ENCODE measurements at places on chromosomes 2 and 18.

GRCh38 chr18:67518566-67518965 lies 2.0 kb upstream of the DSEL start:
- DNase-seq = no peak

DNA sequence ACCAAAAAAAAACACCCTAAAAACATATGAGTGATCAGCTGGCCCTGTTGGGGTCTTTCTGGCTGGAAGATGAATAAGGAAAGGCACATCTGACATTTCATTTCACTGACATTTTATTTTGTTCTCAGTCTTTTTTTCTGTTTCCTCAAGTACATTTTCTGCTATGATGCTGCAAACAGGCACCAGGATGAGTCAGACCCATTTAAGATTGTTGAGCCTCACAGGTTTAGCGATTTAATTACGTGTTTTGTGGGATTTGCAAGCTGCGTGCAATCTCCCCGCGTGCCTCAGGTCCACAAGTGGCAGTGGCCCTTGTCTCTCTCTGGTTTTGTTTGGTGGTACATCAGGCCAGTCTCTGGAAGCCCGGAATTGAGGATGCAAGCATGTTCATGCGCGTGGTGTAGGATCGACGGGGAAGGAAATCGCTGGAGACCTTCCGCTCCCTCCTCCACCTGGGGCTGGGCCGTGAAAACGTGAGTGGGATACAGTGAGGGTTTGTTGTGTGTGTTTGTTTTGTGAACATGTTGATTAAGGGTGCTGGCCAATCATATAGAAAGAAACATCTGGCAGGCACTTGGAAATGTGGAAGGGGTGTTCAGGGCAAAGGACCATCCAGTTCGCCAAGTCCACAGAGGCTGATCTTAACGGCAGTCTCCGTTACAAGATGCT lies 120.2 kb upstream of the ZNF516 start:
- no peak for DNase-seq

DNA sequence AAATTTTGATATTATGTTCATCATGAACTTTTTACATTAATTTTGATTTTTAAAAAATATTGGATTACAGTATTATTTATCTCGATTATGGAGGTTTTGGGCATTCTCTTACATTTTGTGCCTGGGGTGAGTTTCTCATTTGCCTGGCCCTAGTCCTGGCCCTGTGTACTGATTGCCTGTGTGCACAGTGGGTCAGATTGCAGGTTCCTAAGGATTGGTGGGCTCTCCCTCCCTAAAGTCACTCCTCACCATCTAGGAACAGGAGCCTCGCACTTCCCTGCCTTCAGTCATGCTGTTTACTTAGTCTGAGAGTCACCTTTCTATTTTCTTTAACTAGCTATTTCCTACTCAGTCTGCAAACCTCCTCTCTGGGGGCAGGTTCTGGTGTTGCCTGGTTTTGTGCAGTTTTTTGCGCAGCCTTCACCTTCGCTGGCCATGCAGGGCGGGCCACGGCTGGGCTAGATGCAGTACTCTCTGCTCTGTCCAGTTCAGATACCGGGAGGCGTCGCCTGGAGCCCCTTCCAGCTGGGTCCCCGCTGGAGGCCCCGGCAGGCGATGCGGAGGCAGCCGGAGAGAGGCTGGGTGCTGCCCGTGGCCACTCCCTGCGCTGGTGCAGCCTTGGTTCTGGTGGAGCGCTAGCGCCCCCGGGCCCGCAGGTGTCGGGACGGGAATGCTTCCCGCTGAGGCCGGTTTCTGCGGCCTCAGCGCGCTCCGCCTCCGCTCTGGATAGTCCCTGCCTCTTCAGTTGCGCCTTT lies 23.3 kb upstream of the MC5R start:
- DNase-seq = no peak

DNA sequence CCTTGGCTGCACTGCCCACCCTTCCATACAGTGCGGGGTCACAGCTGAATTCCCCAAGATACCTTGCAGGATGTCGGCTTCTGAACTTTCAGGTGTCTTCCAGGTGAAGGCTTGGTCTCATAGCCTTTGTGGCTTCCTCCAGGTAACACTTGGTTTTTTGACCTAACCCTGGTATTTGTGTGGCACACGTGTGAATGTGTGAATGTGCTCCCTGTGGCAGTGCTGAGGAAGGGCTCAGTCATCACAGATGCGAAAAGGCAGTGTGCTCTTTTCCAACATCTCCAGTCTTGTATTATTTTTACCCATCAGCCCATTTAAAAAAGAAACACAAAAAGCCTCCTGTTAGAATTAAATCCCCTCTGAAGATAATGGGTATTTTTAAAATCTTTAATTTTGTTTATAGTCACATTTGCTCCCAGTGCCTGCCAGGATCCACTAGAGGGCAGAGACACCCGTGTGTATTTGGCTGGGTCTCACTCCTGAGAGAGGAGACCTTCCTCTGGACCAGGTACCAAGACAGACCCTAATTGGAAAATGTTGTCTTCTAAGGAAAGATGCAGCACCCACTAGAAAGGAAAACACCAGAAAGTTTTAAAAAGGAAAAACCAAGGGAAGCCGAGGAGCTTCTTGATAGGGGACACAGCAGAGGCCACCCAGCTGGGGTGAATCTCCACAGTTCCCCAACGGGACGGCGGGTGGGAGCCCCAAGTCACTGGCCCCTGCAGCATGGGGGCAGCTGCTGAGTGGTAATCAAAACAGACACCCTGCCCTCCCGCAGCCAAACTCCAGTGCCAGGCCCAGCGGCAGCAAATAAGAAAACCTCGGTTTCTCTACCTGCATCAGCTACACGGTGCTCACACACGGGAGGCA lies 27.7 kb downstream of the FAM110C start:
- no peak for DNase-seq

DNA sequence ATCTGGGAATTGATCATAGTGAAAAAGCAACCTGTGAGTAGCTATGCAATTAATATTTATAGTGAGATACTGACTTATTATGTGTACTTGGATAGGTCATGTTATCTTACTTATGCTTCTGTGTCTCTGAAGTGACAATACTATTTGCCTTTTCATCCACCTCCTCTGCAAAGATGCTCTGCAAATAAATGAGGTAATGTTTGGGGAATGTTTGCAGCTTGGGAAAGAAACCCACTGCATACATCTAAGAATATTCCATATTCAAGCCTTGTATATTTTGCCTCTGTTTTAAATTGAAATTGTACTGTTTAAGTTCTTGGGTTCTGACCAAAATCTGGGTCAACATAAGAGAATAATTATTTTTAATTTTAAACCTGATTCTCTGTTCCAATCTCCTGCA lies 217.4 kb upstream of the DTNA start:
- no peak for DNase-seq

DNA sequence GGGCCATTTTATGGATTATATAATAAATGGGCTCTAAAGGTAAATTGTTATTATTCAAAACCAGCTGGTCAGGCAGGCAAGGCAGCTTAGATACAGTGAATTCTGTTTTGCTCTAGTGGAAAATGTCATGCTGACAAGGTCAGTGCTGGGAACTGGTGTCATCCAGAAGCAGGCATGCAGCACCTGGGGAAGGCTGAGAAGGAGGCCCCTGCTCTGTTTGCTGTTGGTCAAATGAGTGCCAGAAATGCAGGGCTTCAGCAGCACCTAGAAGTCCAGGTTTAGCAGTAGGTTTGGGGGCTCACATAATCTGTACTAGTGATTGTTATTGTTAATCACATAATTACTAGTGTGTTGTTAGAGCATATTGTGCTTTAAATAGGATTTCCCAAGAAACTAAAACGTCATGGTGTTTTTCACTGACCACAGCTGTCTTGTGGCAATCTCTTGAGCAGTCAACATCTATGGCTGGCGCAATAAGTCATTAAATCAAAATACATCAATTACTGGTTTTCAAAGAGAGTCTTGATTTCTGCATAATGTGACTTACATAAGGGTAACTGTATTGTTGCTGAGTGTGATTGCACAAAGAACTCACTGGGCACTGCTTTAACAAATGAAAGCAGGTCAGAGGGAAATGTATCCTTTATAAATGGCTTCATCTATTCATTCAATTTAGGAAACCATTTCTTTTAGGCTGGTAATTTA lies 99.1 kb downstream of the MYO3B start:
- DNase-seq = no peak

GRCh38 chr2:72033636-72034035 lies 114.0 kb downstream of the CYP26B1 start:
- no peak for DNase-seq

DNA sequence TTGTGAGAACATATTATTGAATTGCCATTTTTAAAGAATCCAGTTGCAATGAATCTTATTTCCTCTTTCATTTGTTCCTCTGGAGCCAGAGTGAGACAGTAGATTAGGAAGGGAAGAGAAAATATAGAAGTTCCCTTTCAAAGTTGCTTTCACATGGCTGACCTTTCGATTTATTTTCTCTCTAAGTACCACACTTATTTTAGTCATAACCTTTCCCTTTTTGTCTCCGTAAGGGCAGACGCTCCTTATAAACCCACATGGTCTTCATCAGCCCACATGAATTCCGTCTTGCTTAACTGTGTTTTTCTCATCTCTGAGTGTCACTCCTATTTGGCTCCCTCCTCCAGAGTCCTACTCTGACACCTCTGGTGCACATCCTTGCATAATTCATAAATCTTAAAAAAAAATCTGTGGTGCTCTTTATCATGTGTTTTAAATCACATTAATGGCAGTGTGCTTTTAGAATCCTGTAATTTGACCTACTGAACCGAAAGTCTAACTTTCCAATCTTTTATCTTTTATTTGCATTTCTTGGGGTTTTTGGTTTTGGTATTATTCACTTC lies 38.5 kb upstream of the ZNF396 start:
- DNase-seq = no peak

DNA sequence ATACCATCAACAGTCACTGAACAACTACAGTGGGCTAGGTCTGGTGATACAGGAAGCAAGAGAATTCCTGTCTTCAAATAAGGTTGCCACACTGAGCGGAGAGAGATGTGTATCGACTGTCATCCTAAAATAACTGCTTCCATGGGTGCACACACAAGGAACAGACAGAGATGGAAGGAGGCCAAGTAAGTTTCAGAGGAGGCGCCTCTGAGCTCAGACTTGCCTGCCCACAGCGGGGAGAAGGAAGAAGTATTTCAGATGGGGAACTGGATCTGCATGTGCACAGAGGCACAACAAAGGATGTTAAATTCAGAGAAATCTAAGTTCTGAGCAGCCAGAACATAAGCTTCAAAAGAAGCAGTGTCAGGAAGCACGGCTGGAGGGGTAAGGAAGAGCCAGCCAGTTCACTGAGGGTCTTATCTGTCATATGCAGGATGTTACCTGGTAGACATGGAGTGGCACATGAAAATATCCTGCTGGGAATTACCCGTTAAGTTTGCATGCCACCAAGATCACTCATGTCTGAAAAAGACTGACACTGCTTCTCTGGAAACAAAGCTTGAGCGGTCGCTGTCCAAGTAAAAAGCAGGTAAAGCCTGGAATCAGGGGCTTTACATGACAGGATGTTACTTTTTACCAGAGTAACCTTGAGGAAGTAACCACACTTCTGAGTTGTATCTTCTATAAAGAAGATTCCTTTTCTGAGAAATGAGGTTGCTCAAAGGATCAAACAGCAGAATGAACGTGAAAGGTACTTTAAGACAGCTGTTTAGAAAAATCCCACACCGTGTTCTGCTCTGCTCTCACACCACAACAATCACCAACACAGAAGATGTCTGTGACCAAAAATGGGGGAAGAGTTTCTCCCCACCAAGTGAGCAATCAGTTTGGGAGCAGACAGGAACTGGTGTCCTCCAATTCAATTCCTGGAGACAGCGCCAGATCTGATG lies 260.2 kb downstream of the NBAS start:
- no peak for DNase-seq

DNA sequence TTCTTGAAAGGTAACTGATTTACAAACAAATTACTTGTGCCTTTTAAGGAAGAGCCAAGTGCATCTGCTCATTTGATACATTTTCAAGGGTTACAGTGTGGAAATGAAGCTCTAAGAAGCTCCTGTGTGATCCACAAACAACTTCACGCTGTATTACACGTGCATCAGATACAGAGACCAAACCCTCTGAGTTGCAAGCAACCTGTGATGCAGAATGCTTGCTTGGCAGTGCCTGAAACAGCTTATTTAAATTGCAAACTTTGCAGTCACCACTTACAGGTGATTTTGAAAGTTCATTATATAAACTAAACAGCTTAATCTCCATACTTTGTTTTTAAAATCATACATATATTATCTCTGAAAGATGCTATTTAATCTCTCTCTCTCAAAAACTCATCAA lies 50.1 kb downstream of the ZEB2 start:
- DNase-seq = no peak

GRCh38 chr2:162926501-162926900 lies 87.9 kb upstream of the KCNH7 start:
- DNase-seq = no peak

GRCh38 chr2:216447293-216447692 lies 35.0 kb downstream of the SMARCAL1 start:
- no peak for DNase-seq

- DNase-seq = no peak
These were observed 33.3 kb downstream of the NDUFA10 start for GRCh38 chr2:239991689-239992314.

DNA sequence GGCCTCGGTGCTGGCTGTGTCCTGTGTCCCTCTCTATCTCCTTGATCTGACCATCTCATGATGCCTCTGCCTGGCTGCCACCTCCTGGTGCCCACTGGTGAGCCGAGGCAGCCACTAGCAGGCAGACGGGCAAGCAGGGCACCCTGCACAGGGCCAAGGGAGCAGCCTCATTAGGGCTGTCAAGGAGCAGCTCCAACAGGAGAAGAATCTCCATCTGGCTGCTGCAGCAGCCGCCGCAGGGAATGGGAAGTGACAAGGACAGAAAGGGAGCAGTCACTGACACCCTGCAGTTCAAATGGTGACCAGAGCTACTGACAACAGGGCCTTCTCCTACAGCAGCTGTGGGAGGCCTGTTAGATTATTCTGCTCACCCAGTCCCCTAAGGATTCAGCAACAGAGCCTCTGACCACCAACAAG lies 32.6 kb downstream of the ALPK2 start:
- no peak for DNase-seq

GRCh38 chr2:88654714-88655113 lies 27.4 kb upstream of the EIF2AK3 start:
- DNase-seq = no peak

DNA sequence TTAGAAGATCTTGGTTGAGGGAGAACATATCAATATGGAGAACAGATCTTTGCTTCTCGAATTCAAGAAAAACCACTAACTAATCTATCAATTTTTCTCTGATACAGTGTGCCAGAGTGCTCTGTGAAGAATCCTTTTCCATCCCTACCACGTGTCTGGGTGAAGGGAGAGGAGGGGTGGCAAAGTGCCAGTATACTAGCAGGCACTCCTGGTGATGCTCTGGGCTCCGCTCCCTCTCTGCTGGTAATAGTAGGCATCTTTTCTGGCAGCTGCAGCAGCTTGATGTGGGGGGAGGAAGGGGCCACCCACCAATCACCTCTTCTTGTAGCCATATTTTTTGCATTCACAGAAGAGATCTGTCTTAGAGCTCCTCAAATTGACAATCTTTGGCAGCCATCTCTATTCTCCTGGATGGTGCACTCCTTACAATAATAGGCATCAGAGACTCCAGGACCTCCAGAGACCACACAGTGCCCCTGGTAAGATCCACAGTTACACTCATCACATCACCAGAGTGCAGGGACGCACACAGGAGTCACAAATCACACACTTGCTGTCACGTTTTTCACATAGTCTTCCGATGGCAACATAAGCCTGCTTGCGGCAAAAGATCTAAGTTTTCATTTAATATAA lies 15.7 kb downstream of the STK39 start:
- no peak for DNase-seq

GRCh38 chr2:222241128-222241870 lies 57.5 kb downstream of the PAX3 start:
- DNase-seq = no peak

GRCh38 chr18:10487154-10487553 lies 32.7 kb downstream of the APCDD1 start:
- no peak for DNase-seq

Measured in activated CD4-positive, alpha-beta T cell treated with anti-CD3 and anti-CD28 coated beads for 24 hours (primary cell).